ENCODE measurements at places on chromosomes 4 and X. TPM values are rescaled to one million over a fixed set of nuclear protein-coding genes. Genes with fewer than 3 reads are reported as not detected.

- H3K36me3 ChIP-seq, result no peaks in the 10 kb centered on the region
- no peak overlapping the region for H3K27ac ChIP-seq
- DNase-seq, result no peak
- H3K4me3 ChIP-seq, result no peak overlapping the region
- H3K27me3 ChIP-seq, result no peaks in the 10 kb centered on the region
- no peaks in the 10 kb centered on the region for H3K4me1 ChIP-seq
Observed at GRCh38 chrX:21806691-21807090, 32.7 kb upstream of the MBTPS2 start.

The HOPX gene
- total RNA-seq, result 0.54 TPM

The DCHS2 gene
- 97.4 TPM for total RNA-seq

The HDX gene
- total RNA-seq, result 14.3 TPM

DNA sequence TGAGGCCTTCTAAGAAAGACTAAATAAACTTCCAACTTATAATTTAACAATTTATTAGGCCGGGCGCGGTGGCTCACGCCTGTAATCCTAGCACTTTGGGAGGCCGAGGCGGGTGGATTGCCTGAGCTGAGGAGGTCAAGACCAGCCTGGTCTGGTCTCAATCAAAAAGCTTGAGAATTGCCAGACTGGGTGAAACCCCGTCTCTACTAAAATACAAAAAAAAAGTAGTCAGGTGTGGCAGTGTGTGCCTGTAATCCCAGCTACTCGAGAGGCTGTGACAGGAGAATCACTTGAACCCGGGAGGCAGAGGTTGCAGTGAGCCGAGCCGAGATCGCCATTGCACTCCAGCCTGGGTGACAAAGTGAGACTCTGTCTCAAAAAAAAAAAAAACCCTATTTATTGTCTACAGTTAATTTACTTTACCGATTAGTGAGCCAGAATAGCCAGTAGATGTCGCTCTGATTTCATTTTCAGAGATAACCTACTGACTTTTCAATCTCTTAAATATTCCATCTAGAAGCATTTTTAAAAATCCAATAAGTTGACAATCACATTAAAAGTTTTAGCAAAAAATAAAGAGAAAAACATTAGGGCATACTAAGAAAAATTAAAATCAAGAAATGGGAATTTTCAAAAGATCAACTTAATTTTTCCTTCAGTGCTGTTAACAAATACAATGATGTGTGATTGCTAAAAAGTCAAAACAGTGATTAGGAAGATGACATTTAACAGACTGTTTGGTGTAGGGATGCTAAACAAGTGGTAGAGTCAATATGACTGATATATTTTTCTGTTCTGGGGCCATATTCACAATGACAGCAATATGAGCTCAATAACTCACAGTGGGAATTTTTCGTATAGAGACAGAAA lies 4.3 kb upstream of the SHROOM3 start:
- H3K36me3 ChIP-seq, result no peaks in the 10 kb centered on the region
- no peaks in the 10 kb centered on the region for H3K27me3 ChIP-seq
- H3K27ac ChIP-seq, result no peak overlapping the region
- H3K4me1 ChIP-seq, result peaks cover 12% of the 10 kb centered on the region

The MID2 gene
- total RNA-seq, result 5.5 TPM

DNA sequence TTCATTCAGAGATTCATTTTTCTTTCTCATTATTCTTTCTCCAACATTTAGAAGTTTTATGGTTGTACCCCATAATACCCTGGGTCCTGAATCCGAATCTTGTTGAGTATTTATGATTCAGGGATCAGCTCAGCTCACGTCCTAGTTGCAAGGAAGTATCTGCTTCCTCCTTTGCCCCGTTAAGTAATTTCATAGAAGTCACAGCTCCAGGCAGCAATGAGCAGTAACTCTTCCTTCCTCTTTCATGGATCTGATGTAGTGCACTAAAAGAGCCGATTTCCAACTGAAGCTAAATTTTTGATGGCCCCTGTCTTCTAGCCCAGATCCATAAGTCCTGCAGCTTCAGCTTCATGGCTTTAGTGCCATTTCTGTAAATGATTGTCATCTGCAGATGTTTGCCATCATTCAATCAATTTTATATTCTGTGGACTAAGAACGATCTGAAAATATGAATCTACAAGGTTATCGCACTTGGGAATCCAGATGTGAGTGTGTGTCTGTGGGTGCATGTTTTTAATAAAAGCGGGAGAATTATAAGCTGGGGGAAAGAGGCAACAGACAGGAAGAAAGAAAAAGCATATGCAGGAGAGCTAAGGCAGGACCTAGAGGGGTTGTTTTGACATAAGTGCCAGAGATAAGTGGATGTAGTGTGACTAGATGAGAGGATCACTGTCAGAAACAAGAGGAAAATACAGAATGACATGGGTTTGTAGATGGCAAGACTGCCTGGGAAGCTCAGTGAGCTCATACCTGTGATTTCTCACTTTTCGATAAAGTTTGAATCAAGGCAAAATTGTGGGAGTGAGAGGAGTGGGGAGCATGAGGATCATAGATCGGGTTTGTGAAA lies 17.5 kb downstream of the VEGFD start:
- no peaks in the 10 kb centered on the region for H3K36me3 ChIP-seq
- H3K27ac ChIP-seq, result no peak overlapping the region
- no peak overlapping the region for H3K4me3 ChIP-seq
- DNase-seq, result no peak

GRCh38 chr4:112702892-112703291 lies 65.9 kb downstream of the LARP7 start:
- H3K27me3 ChIP-seq, result peaks cover 20% of the 10 kb centered on the region
- no peaks in the 10 kb centered on the region for H3K36me3 ChIP-seq
- DNase-seq, result no peak
- peaks cover 6% of the 10 kb centered on the region for H3K4me1 ChIP-seq

The SLIT2 gene
- 21.6 TPM for total RNA-seq

The VEGFD gene
- total RNA-seq, result 0.20 TPM

The BEND4 gene
- total RNA-seq, result 2.1 TPM

DNA sequence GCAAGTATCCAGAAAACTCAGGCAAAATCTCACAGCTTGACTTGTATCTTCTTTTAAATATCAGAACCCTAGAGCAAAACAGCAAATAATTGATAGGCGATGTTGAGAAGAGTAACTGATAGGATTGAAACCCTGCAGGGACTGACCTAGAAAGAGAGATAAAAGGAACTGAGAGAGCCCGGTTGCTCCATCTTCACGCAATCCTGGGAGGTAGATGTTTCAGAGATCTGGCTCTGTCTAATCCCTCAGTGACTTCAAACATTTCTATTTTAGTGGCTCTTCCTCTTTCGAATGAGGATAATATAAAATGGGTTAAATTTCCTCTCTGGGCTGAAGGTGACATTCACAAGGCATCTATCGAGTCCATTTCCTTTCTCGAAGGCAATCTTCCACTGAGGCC lies 39.3 kb upstream of the RPL34 start:
- H3K4me3 ChIP-seq, result no peak overlapping the region
- H3K4me1 ChIP-seq, result no peaks in the 10 kb centered on the region
- no peak for DNase-seq
- no peaks in the 10 kb centered on the region for H3K36me3 ChIP-seq

DNA sequence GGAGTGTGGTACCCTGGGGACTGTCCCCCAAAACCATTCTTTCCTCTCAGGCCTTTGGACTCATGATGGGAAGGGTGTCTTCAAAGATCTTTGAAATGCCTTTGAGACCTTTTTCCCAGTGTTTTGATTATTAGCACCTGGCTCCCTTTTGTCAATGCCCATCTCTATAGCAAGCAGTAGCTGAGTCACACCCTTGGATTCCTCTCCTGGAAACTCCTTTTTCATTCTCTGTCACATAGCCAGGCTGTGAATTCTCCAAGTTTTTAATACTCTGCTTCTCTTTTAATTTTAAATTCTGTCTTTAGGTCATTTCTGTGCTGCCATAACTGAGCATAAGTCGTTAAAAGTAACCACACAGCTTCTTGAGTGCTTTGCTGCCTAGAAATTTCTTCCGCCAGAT lies 29.7 kb downstream of the IL21 start:
- no peak for DNase-seq
- no peaks in the 10 kb centered on the region for H3K27me3 ChIP-seq
- H3K27ac ChIP-seq, result no peak overlapping the region
- H3K4me3 ChIP-seq, result no peak overlapping the region
- no peaks in the 10 kb centered on the region for H3K36me3 ChIP-seq

The ELF4 gene
- total RNA-seq, result 0.10 TPM

- no peak overlapping the region for H3K27ac ChIP-seq
- H3K27me3 ChIP-seq, result peaks cover 2% of the 10 kb centered on the region
- H3K4me1 ChIP-seq, result peaks cover 12% of the 10 kb centered on the region
- H3K36me3 ChIP-seq, result no peaks in the 10 kb centered on the region
- DNase-seq, result no peak
Observed at GRCh38 chr4:1541449-1542225, 135.4 kb upstream of the NKX1-1 start.

GRCh38 chrX:118174516-118175098 lies 58.0 kb upstream of the KLHL13 start:
- DNase-seq, result no peak
- H3K4me3 ChIP-seq, result no peak overlapping the region
- no peak overlapping the region for H3K27ac ChIP-seq
- no peaks in the 10 kb centered on the region for H3K36me3 ChIP-seq

The NIPAL1 gene
- 0.83 TPM for total RNA-seq

GRCh38 chr4:99815597-99816011 lies 1.0 kb upstream of the DAPP1 start:
- no peaks in the 10 kb centered on the region for H3K4me1 ChIP-seq
- peaks cover 4% of the 10 kb centered on the region for H3K36me3 ChIP-seq
- no peak overlapping the region for H3K27ac ChIP-seq
- H3K4me3 ChIP-seq, result no peak overlapping the region
- H3K27me3 ChIP-seq, result no peaks in the 10 kb centered on the region

DNA sequence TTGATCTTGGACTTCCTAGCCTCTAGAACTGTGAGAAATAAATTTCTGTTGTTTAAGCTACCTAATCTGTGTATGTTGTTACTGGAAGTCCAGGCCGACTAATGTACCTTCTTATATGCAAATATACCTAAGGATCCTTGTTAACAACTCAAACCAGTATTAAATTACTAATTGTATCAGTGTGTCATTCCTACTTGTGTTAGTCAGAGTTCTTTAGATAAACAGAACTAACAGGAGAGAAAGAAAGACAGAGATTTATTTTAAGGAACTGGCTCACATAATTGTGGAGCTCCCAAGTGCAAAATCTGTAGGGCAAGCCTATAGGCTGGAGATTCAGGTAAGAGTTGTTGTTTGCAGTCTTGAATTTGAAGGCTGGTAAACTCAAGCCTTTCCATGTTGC lies 120.0 kb downstream of the ADGRL3 start:
- peaks cover 4% of the 10 kb centered on the region for H3K4me1 ChIP-seq
- H3K27ac ChIP-seq, result no peak overlapping the region
- DNase-seq, result no peak
- no peak overlapping the region for H3K4me3 ChIP-seq
